ENCODE measurements at places on chromosomes 7 and 10. TPM values are rescaled to one million over a fixed set of nuclear protein-coding genes. Genes with fewer than 3 reads are reported as not detected.

The NT5C2 gene
- 56.5 TPM for total RNA-seq

The ASL gene
- total RNA-seq = 24.3 TPM

The ABCB8 gene
- total RNA-seq = 27.6 TPM

The CHAT gene
- total RNA-seq = not detected

The ECHDC3 gene
- total RNA-seq = 161 TPM

All from mesenteric fat pad (tissue), 1 donor.